Stimulated activated CD4-positive, alpha-beta T cell treated with anti-CD3 and anti-CD28 coated beads, Interleukin-1b, Interleukin-23, amount 100 ng/mL, for 4 hours (primary cell): ENCODE measurements at places on chromosomes 5 and 9.

- DNase-seq: no peak
Observed at GRCh38 chr5:68007451-68007850, 208.1 kb upstream of the PIK3R1 start.

DNA sequence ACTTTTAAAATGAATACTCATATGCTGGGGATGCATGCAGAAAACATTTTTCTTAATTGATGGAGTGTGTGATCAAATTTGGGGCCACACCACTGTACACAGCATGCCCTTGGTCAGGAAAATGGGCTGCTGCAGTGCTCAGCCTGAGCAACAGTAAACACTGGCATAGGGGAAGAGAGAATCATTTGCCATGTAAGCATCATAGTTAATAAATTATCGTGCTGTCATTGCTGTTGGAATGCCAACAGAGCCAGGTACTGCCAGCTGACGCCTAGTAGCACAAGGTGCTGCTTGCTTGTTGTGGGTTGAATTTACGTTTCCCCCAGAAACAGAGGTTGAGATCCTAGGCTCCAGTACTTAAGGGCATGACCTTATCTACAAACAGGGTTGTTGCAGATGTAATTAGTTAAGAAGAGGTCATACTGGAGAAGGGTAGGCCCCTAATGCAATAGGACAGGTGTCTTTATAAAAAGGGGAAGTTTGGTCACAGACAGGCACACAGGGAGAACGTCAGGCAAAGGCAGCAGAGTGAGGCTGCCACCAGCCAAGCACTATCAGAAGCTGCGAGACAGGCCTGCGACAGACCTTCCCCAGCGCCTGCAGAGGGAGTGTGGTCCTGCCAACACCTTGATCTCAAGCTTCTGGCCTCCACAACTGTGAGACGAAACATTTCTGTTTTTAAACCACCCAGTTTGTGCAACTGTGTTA, 25.3 kb downstream of the DAP start:
- no peak for DNase-seq

DNA sequence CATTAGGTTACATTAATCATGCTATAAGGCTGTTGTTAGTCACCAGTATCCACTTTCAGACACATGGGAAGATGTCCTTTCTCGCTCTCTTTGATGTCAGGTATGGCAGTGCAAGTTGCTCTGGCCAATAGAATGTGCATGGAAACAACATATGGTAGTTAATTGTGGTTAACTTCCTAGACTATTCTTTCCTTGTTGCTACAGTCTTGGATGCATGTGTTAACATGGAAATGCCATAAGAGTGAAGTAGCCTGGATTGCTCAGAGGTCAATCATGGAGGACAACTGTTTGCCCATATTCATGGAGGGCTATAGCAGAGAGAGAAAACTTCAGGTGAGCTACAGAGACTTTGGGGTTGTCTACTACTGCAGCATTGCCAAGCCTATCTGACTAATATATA, 245.8 kb upstream of the GAS1 start:
- no peak for DNase-seq

- DNase-seq: no peak
Observed at GRCh38 chr9:124780060-124780756, 3.3 kb downstream of the OLFML2A start.

DNA sequence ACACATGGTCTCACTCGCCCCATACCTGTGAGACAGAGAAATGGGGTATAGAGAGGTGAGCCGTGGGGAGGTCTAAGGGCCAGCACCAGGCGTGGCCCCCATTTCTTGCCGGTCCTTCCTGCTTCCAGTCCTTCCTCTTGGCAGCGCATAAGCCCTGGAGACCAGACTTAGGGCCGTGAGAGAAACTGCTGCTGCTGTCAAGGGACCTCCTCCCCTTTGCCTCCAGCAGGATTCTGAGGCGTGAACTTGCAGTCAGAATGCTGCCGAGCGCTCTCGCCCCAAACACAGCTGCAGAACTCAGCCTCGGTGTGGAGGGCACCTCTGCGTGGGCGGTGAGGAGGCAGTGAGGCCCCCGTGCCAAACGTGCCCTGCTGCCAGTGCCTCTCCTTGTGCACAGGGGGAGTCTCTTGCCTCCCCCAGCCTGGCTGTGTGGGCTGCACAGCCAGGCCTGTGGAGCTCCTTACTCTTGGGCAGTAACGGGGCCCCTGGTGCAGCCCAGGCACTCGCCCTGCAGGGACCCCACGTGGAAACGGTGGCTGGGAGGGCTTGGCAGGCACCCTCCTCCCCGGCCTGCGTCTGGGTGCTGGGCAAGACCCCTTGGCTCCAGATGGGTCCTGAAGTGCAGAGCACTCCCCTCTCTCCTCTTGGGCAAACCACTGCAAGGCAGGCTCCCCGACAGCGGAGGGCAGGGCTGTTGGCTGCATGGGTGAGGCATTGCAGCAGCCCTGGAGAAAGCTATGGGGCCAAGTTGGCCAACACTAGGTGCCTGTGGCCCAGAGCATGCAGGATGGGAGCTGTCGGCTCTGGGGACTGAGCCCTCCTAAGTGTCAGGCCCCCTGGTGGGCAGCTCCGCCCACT, 85.4 kb downstream of the RXRA start:
- no peak for DNase-seq

GRCh38 chr5:143308731-143309130, 94.8 kb downstream of the NR3C1 start:
- DNase-seq: no peak

GRCh38 chr9:114592356-114592755, 4.8 kb downstream of the ATP6V1G1 start:
- DNase-seq: peak; percentile 21

- no peak for DNase-seq
Observed at GRCh38 chr5:119541716-119542115, 87.6 kb upstream of the FAM170A start.

DNA sequence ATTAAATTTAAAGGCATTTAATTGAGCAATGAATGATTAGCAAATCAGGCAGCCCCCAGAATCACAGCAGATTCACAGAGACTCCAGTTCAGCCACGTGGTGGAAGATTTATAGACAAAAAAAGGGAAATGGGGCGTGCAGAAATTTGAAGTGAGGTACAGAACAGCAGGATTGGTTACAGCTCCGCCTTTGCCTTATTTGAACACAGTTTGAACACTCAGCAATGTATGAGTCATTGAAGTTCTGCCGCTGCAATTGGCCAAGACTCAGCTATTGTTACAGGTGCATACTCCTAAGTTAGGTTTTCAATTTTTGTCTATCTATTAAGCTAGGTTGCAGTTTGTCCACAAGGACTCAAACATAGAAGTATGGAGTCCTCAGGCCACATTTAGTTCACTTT, 157.7 kb upstream of the SLC12A2 start:
- DNase-seq: no peak

DNA sequence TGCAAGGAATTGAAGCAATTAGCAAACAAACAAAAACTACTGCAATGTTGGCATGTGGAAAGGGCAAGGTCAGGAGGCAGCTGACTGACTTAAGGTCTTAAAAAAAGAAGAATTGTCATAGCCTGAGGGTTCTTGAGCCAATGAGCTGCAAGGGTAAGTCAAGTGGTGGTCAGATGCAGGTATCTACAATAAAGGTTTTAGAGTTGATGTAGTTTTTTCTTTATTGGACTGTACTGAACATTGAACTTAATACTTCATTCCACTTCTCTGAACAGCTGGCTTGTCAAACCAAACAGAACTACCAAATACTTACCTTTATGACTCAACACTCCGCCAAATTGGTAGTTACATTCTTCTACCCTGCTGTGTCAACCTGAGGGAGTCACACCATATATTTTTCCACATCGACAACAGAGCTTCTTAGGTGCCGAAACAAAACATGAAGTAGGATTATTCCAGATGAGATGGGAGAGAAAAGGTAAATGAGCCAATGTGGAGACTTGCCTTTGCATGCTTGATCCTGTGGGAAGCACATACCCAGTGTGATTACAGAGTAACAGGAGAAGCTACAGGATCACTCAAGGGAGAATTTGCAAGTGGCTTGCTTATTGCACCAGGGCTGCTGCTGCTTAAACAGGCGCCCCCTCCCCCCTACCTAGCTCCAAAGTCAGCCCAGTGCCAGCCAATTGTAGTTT, 35.3 kb downstream of the EQTN start:
- DNase-seq: no peak

GRCh38 chr9:123834889-123835562, 94.9 kb downstream of the DENND1A start:
- DNase-seq: no peak

- DNase-seq: no peak
Observed at GRCh38 chr9:130101915-130102314, 48.2 kb downstream of the GPR107 start.

GRCh38 chr9:137461663-137462395, 2.7 kb upstream of the NSMF start:
- peak; percentile 57 for DNase-seq

DNA sequence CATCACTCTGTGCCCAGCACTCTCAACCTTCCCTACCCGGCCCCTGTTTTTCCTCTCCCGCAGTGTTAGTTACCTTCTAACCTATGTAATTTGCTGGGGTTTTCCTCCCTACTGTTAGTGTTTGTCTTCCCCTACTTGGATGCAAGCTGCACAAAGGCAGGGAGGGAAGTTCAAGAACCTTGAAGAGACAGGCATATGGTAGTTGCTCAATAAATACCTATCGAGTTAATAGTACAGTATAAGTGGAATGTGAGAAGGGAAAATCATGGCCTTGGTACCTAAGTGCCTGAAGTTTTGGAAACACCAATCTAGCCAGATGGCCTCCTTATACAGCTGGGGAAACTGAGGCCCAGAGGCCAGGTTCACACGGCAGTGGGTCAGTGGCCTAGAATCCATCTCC, 24.2 kb downstream of the PDGFRB start:
- no peak for DNase-seq

- DNase-seq: no peak
Observed at GRCh38 chr5:14665101-14665822, 744 bp downstream of the OTULIN start.

DNA sequence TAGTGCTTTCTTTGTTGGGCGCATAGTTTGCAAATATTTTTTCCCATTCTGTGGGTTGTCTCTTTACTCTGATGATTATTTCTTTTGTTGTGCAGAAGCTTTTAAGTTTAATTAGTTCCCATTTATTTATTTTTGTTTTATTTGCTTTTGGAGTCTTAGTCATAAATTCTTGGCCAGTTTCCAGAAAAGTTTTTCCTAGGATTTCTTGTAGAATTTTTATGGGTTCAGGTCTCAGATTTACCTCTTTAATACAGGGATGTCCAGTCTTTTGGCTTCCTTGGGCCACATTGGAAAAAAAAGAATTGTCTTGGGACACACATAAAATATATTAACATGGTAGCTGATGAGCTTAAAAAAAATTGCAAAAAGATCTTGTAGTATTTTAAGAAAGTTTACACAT, 122.0 kb downstream of the WDR70 start:
- DNase-seq: no peak

- DNase-seq: peak; percentile 34
Observed at GRCh38 chr9:129414377-129414992, 206.4 kb downstream of the C9orf50 start.

- no peak for DNase-seq
Observed at GRCh38 chr9:107218829-107219485, 64.1 kb upstream of the RAD23B start.

GRCh38 chr5:1648806-1649205, 125.0 kb upstream of the LPCAT1 start:
- DNase-seq: no peak

GRCh38 chr5:96347502-96348292, 85.4 kb downstream of the PCSK1 start:
- no peak for DNase-seq

DNA sequence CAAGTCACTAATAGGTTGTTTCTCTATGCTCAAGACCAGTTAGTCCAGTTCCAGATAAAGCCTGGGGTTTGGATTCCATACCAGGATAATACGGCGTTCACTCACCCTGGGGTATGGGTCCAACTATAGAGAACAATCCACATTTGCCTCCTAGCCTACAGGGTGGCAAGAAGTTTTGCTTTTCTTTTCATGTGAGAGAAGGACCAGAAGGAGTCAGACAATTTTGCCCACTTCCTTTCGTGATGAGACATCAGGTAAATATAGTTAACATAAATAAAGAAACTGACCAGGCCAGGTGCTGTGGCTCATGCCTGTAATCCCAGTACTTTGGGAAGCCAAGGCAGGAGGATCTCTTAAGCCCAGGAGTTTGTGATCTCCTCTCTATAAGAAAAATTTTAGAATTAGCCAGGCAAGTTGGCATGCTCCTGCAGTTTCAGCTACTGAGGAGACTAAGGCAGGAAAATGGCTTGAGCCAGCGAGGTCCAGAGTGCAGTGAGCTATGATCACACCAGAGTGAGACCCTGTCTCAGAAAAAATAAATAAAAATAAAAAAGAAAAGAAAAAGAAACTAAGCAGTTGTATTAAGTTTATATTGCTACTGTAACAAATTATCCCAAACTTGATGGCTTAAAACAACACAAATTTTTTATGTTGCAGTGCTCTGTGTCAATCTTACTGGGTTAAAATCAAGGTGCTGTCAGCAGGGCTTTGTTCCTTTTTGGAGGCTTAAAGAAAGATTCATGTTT, 7.5 kb upstream of the REEP5 start:
- no peak for DNase-seq

DNA sequence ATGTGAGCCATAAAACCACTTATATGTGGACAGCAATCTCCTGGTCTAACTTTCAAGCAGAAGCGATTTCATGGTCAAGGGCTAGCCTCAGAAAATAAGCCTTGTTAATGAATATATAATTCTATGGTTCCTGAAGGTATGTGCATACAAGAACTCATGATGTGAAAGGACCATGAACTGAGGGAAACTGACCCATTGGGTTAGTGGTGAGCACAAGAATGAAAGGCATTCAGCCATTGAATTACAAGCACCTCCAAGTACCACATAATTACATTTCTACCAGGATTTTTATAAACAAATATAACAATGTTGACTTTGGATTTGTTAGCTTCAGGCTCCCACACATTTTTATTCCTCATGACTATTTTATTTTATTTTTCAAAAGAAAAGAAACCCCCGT, 459.0 kb downstream of the TLE4 start:
- DNase-seq: no peak

DNA sequence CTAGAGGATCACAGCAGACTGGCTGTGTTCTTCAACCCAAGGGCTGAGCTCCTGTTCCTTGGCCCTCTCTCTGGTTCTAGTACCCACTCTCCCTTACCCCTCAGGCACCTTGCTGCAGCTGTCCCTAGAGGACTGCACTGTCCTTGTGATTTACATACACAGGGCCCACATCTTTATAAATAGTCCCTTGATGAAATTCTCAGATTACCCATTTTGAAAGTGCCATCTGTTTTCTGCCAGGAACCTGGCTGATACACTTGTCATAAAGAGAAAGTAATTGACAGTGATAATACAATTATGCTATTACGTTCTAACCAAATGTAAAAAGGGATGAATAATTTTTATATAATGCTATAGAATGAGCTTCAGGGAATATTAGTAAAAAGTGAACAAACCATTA, 16.5 kb upstream of the SPARC start:
- DNase-seq: no peak

DNA sequence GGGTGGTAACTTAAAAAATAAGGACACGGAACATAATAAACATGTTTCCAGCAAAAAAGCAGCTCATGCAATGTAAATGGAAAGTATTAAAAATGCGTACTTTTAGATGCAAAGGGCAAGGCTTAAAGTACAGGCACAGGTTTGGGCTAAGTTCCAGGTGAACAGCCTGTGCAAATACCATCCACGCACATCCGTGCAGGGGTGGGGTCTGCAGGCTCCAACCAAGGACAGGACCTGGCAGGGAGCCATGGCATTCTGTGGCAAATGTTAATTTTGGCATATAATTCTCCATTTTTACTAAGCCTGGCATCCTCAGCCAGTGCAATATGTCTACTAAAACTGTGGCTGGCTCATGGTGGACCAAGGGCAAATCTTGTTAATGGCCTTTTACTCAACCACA, 365.8 kb upstream of the DAP start:
- DNase-seq: no peak
